ENCODE measurements at places on chromosomes 3 and 15.

- no peak for DNase-seq
Measured at GRCh38 chr3:178388473-178388872, 147.8 kb upstream of the KCNMB2 start.

- DNase-seq, result no peak
Measured at GRCh38 chr15:44804298-44805046, 68.1 kb downstream of the TRIM69 start.

DNA sequence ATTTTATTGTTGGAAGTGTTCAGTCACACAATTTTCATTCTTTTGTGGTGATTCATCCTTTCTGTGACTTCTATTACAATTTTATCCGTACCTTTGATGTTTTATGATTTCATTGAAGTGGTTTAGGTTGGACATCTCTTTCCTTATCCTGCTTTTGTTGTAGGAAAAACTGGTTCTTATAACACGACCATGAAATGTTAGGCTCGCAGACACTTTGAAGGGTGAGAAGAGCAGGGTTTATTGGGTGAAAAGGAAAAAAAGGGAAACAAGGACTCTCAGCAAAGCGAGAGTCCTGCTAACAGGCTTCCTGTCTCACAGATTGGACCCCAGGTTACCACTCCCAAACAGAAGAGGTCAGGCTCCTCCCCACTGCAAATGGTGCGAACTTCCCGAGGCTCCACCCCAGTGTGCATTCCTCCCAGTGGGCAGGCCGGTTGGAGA lies 257.4 kb downstream of the STXBP5L start:
- DNase-seq, result no peak

DNA sequence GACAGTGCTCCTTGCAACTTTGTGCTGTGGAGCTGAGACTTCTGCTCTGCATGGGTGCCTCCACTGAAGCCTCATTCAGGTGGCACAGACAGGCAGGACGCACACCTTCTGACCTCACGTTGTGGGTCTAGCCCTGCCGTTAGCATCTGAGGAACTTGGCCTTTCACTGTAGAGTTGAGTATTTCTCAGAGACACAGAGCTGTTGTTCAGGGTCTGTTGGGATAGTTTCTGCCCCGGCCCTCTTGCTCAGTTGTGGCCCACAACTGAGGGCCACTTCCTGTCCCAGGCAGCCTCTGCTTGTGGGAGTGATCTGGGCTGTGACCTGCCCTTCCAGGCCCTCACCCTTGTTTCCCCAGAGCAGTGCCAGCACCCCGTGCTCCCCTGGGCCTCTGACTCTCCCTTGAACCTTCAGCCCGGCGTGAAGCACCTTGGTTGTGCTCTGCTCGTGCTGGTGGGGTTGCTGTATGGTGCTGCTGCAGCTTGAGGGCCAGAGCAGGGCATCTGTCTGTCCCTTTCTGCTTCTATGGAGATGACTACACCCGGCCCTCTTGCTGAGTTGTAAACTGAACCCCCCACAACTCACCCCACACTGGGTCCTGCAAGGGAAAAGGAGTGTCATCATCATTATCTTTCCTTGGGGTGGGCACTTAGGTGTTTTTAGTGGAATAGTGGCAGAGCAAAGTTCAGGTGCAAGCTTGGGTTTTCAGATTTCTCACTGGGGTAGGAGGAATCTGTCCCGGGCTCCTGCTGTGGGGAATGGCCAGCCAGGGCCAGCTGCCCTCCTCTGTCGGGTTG lies 11.7 kb downstream of the BAHD1 start:
- DNase-seq, result no peak

- DNase-seq, result no peak
Measured at GRCh38 chr3:37154668-37155314, 19.6 kb downstream of the LRRFIP2 start.
